Large intestine (tissue), 12 donors: ENCODE measurements at places on chromosomes 7 and 10.

- DNase-seq: no peak
Measured at GRCh38 chr7:87218796-87219544, 562 bp downstream of the TMEM243 start.

DNA sequence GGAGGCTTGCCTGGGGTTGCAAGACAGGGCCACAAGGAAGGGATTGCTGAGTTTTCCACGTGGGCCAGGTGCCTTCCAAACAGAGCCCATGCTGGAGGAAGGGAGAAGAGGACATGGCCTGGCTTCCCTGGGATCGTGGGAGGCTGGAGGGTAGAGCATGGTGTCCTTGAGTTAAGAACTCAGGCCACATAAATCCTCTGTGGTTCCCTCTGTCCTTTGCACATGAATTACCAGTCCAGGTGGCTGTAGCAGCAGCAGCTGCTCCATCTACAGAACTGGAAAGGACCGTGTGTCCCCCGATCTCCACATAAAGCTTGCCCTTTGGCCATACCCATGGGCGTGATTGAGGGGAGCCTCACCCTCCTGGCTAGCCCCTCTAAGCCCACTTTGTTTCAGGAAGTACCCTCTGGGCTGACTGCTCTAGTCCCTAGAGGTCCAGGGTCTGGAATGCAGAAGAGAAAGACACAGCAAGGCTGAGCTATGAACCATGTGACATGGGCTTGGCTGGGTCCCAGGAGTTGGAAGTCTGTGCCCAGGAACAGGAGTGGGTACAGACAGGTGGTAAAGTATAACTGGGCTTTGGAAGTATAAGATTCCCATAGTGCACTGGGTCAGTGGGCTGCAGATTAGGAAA lies 84.9 kb downstream of the C10orf105 start:
- peak; percentile 69 for DNase-seq

DNA sequence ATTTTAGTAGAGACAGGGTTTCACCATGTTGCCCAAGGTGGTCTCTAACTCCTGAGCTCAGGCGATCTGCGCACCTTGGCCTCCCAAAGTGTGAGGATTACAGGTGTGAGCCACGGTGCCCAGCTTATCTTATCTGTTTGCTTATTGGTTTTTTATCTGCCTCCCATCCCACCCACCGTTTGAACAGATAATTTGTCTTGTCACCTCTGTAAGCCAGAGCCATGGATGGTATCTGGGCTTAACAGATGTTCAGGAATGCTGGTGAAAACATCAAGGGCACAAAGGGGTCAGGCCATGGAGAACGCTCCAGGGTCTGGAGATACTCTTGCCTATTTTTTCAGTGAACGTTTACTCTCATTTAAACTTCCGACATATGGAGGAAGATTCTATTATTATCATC lies 12.0 kb upstream of the NDST2 start:
- no peak for DNase-seq

DNA sequence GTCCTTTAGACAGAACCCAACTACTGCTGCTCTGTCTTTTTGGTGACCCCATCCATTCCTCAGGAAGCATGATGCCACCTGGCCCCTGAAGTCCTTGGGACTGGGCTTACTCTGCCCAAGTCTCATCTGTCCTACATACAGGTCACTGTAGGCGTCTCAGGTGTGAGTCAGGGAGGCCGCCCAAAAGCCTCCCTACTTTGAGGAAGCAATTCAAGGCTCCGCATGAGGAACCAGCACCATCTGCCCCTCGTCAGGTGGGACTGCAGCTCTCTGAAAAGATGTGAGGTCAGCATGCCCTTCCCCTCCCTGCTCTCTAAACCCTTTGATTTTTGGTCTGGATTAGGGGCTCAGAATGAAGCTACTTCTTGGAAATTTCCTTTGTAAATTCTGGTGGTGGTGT lies 354.8 kb downstream of the CXCL12 start:
- no peak for DNase-seq

- no peak for DNase-seq
Measured at GRCh38 chr10:101217044-101217425, 12.2 kb downstream of the LBX1 start.
